Activated naive CD4-positive, alpha-beta T cell (primary cell): ENCODE measurements at places on chromosomes 11 and 22.

- no peak for DNase-seq
These were observed 190.0 kb downstream of the KCNA4 start for GRCh38 chr11:29826878-29827277.

DNA sequence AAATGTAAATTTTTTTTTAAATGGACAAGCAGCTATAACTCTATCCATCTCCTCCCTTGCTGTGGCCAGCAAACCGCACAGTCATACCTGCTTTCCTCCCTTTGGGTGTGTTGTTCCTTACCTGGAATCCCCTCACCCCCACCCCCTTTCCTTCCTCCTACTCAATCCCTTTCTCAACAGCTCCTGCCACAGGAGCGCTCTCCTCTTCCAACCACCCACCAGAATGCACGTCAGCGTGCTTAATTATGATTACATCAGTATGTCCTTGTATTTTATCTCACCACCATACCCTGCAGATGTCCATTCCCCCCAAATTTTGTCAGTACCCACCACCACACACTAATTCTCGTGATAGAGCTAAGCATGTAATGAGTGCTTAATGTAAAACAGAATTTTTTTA lies 60.9 kb upstream of the LMO2 start:
- DNase-seq = no peak

GRCh38 chr11:85279267-85279666 lies 347.9 kb downstream of the DLG2 start:
- DNase-seq = no peak

GRCh38 chr11:131993246-131993645 lies 622.8 kb downstream of the NTM start:
- no peak for DNase-seq

GRCh38 chr22:30405731-30406130 lies 8.9 kb downstream of the SEC14L2 start:
- DNase-seq = no peak

- no peak for DNase-seq
These were observed 17.7 kb upstream of the SUN2 start for GRCh38 chr22:38773363-38773946.

GRCh38 chr11:65982824-65983588 lies 19.0 kb downstream of the EIF1AD start:
- no peak for DNase-seq

- DNase-seq = no peak
These were observed 76.8 kb downstream of the SOX6 start for GRCh38 chr11:16279524-16279923.

DNA sequence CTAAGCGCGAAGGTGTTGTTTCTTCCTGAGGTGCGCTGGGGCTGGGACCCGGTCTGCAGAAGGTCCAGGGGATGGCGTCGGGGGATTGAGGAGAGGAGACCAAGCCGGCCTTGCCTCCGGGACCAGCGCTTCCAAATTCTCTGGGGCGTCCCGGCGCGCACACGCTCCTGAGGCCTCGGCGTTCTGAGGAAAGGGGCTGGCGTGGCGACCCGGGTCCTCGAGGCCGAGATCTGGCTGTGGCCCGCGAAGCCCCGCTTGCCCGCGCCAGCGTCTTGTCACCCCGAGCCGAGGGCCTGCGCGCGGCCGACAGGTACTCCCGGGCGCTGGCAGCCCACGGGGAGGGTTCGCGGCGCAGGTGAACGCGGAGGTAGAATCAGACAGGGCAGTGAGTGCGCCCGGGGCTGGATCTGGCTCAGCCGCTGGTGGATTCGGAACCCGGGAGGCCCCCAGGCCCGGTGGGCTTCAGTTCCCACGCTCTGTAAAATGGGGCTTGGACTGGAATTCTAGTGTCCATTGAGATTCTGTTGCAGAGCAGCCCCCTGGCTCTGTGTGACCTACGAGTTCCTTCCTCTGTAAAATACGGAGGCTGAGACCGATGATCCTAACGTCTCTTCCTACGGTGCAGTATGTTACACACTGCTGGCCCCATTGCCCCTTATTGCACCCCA lies 14.7 kb downstream of the SSH3 start:
- DNase-seq = no peak

DNA sequence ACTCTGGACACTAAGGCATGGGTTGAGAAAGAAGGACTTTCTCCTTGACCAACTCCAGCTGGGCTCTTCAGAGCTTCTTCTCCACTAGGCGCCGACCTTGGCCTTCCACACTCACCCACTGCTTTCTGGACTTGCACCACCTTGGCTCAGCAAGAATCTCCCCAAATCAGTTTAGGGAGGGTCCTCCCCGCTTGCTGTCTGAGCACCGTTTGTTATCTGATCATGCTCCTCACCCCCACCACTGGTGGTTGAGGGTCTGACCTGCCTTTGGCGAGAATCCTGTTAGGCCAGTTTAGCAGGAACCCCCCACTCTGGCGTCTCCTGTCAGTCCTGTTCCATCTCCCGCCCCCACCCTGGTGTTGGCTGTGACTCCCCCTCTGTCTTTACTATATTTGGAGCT lies 10.4 kb downstream of the APOL2 start:
- no peak for DNase-seq

DNA sequence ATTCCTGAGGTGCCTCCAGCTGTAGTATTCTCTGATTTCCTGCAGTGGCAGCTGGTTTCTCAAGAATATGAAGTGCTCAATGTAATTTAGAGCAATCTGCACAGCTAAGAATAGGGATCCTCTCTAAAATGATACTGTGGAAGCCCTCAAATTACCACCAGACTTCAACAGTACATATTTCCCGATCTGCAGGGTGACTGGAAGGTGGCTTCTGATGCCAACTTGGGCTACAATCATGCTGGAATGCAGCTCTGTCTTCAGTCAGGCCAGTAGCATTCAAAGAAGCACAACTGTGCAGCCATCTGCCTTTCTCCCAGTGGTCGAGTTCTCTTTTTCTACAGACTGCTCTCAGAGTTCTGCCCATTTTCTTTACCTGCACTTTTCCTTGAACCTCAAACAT lies 55.5 kb upstream of the CD5 start:
- DNase-seq = no peak

DNA sequence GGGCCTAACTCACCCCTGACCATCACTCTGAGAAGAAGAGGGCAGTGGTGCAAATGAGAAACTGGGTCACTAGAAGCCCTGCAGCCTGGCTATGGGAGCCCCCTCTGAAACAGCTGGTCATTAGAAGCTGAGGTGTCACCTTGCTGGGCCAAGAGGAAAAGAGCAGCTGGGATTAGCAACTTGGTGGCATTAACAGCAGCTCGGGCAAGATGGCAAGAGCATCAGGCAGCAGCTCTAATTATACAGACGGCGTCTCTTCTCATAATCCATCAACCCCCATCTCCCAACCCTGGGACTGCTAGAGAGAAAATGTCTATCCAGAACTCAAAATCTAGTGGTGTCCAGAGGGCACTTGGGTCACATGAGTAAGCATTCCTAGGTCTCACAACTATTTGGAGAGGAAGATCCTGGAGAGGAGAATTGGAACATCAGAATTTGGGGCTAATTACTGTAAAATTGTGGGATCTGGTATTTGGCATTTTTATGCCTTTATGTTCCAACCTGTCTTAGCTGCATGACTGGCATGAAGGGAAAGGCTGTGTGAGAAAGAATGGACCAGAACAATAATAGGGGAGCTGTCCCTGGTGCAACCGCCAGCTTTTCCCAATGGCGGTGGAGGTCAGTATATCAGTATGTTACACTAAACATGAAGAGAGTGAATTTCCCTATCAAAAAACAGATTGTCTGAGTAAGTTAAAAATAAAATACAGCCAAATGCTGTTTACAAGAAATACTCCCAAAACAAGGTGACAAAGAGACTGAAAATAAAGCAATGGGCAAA lies 7.6 kb upstream of the LMO1 start:
- no peak for DNase-seq

GRCh38 chr11:120914021-120914420 lies 109.9 kb upstream of the TBCEL start:
- no peak for DNase-seq

- DNase-seq = no peak
These were observed 165.0 kb upstream of the MTNR1B start for GRCh38 chr11:92804388-92804966.

DNA sequence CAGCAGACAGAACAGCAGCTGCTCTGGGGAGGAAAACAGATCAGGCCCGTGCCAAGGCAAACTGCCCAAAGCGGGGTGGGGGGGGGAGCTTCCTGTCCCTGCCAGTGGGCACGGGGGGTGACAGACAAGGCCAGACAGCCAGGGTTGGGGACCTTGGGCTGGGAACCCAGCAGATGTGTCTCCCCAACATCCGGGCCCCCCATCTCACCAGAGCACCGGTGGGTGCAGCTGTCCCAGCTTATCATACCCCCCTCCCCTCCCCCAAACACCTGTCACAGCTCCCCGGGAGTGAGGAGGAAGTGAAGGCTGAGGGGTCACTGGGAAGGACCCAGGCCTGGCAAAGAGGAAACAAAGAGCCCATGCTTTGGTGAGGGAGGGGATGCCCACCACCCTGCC lies 1.3 kb downstream of the PPP1R14B start:
- DNase-seq = peak; percentile 26

DNA sequence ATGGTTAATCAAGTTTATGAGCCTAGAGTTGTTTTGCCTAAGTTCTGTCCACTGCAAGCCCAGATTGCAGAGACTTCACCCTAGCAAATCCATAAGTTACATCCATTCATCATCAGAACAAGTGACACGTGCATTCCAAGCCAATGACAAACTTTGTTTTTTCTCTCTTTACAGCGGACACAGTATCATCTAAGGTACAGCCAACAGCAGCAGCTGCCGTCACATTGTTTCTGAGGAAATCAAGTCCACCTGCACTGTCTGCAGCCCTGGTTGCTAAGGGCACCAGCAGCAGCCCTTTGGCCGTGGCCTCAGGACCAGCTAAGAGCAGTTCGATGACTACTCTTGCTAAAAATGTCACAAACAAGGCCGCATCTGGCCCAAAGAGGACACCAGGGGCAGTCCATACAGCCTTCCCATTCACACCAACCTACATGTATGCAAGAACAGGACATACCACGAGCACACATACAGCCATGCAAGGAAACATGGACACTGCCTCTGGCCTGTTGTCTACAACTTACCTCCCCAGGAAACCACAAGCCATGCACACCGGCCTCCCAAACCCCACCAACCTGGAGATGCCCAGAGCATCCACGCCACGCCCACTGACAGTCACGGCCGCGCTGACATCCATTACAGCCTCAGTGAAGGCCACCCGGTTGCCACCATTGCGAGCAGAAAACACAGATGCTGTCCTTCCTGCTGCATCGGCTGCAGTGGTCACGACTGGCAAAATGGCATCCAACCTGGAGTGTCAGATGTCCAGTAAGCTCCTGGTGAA lies 155.8 kb downstream of the C11orf91 start:
- no peak for DNase-seq

GRCh38 chr11:127412722-127413380 lies 412.3 kb upstream of the KIRREL3 start:
- DNase-seq = no peak

- no peak for DNase-seq
These were observed 36.1 kb downstream of the CCDC90B start for GRCh38 chr11:83249972-83250593.

- DNase-seq = peak; percentile 73
These were observed 48.5 kb downstream of the APOL1 start for GRCh38 chr22:36301384-36301828.

DNA sequence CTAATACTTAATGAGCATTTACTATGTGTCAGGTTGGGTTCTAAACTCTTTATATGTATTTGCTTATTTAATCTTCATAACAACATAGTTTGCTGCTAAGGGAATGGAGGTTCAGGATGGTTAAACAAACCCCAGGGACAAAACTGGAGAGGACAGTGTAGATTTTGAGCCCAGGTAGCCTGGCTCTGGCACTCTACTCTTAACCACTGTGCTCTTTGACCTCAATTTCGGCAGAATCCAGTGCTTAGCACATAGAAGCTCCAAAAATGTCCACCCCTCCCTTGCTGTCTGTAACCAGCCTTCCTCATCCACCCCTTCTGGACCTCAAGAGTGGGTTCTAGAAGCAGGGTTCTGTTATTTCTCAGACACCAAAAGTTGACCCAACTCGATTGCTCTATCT lies 88.0 kb upstream of the SYT13 start:
- no peak for DNase-seq

GRCh38 chr11:104700609-104701008 lies 197.7 kb downstream of the CASP12 start:
- DNase-seq = no peak

DNA sequence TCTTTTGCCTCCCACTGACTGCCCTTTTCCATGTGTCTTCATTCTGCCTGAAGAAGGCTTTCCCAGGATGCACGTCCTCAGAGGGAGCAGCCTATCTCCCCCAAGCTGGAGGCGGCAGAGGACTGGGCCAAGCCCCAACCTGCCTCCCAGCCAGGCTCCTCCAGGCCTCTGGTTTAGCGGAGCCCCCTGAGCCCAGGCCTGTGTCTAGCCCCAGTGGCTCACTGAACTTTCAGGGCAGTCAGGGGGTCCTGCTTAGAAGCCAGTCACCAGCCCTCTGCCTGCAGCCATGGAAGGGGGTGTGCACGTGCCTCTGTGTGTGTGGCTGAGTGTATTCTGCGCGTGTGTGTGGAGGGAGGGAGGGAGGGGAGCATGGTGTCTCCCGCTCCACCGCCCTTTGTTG lies 10.4 kb upstream of the GRK2 start:
- no peak for DNase-seq

GRCh38 chr11:14308114-14308896 lies 50.7 kb downstream of the RRAS2 start:
- DNase-seq = no peak

- no peak for DNase-seq
These were observed 134.8 kb upstream of the DDI1 start for GRCh38 chr11:103901656-103902055.

DNA sequence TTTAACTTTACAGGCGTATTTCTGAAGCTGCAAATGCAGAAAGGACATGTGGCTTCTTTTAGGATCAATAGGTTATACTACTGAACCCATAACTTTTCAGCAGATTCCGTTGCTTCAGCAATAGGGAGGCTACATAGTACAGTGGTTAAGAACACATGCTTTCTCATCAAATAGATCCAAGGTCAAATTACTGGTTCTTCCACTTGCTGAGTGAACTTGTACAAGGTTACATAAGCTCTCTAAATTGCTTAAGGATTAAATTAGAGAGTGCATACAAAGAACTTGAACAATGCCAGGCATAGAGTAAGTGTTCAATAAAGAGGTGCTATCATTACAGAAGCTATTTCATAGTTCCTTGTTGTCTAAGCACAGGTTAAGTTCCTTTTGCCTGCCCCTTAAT lies 129.6 kb downstream of the BARX2 start:
- no peak for DNase-seq

DNA sequence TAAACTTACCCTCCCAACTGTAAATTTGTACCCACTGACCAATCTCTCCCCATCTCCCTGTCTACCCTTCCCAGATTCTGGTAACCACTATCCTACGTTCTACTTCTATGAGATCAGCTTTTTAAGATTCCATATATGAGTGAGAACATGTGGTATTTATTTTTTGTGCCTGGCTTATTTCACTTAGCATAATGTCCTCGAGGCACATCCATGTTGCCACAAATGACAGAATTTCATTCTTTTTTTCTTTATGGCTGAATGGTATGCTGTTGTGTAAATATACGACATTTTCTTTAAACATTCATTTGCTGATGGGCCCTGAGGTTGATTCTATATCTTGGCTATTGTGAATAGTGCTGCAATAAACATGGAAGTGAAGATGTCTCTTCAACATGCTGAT lies 74.7 kb upstream of the RRM1 start:
- no peak for DNase-seq

GRCh38 chr11:47606731-47607130 lies 12.5 kb upstream of the C1QTNF4 start:
- DNase-seq = no peak
